ENCODE measurements at places on chromosomes 2 and 18. TPM values are rescaled to one million over a fixed set of nuclear protein-coding genes. Genes with fewer than 3 reads are reported as not detected.

EPC2 gene
- 16.9 TPM for total RNA-seq

CFAP53 gene
- 0.48 TPM for total RNA-seq

DNA sequence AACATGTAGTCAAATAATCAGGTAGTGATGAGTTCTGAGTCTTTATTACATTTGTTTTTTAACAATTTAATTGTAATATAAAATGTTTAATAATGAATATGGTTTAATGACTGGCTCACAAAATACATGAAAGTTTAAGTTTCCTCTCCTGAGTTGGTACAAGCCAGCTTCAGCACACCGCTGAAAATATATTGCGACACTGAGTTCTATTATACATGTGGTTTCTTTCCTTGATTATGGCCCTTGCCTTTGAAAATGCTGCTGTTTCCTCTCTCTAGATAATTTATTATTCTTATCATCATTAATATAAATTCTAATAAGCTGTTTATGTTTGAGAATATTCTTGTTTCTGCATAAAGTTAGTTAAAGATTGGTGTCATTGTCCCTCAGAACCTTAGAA is 249.3 kb downstream of the PARD3B start:
- no peak for DNase-seq

GRCh38 chr18:3715231-3716080 is 265.5 kb downstream of the TGIF1 start:
- DNase-seq, result no peak
